ENCODE measurements at places on chromosomes 7 and 10. TPM values are rescaled to one million over a fixed set of nuclear protein-coding genes. Genes with fewer than 3 reads are reported as not detected.

DNA sequence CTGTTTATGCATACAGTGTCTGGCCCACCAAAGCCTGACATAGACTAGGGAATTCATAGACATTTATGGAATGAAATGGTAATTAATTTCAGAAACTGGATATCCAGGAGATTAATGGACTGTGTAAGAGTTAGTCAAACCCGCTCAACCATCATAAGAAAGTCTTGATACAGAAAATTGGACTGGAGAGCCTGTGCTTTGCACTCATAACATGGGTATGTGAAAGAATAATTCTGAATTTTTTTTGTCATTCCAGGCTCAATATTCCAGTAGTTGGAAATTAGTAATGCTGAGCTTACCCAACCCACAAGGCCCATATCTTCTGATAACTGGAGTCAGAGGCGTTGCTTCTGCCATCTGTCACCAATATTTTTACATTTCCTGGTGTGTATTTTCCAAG lies 799.7 kb upstream of the IGFBP3 start:
- no peak for DNase-seq

DNA sequence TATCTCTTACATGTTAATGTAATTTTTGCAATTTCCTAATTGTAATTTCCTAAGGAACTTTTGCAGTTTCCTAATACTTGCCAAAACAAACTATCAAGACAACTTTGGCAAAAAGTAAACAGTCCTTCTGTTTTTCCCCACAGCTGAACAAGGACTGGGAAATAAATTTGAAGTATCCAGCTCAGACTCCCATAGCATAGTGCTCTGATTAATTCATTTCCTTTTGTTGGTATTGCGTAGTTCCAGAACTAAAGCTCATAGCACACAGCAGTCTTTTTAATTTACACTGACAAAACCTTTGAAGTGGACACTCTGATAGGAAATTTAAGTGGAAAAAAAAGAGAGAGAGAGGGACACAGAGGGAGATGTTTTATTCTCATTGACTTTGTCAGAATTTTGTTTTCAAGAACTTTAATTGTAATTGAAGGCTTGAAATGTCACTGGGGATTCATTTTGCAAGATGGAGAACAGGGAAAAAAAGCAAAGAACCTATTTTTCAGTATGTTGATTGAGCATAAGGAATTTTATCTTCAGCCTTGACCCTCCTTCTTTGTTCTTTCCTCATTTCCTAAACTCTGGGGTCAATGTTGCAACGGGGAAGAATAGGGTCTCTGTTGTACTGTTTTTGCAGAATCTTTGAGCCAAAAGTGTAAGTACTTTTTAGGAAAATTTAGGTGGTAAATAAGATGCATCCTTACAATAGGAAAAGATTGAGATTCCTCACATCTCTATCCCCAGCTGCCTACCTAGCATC lies 232.2 kb upstream of the NPSR1 start:
- no peak for DNase-seq

The UCMA gene
- not detected for total RNA-seq

The FAM25G gene
- not detected for total RNA-seq

DNA sequence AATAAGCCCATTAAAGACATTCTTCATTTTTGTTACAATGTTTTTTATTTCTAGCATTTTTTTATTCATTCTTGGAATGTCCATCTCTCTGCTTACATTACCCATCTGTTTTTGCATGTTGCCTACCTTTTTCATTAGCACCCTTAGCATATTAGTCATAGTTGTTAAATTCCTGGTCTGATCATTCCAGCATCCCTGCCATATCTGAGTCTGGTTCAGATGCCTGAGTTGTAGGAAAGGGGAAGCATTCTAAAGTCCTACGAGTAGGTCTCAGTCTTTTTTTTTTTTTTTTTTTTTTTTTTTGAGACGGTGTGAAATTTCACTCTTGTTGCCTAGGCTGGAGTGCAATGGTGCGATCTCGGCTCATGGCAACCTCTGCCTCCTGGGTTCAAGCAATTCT lies 19.7 kb upstream of the NRF1 start:
- no peak for DNase-seq

DNA sequence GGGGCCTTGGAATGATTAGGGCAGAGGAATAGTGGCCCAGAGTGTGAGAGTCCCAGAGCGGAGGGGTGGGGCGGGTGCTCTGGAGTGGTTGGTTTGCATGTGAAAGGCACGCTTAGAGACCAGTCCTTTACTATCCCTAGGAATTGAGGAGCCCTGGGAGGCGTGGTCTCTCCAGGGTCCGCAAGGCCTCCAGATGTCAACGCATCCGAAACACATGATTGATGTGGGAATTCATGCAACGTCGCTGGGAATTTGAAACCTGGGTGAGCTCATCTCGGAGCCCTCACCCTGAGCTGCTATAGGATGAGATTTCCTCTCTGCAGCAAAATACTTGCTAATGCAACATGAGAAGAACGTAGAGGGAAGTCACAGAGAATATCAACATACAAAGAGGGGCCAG lies 51.2 kb downstream of the NPTX2 start:
- no peak for DNase-seq

- no peak for DNase-seq
Observed at GRCh38 chr10:11563936-11564335, 47.5 kb downstream of the USP6NL start.

DNA sequence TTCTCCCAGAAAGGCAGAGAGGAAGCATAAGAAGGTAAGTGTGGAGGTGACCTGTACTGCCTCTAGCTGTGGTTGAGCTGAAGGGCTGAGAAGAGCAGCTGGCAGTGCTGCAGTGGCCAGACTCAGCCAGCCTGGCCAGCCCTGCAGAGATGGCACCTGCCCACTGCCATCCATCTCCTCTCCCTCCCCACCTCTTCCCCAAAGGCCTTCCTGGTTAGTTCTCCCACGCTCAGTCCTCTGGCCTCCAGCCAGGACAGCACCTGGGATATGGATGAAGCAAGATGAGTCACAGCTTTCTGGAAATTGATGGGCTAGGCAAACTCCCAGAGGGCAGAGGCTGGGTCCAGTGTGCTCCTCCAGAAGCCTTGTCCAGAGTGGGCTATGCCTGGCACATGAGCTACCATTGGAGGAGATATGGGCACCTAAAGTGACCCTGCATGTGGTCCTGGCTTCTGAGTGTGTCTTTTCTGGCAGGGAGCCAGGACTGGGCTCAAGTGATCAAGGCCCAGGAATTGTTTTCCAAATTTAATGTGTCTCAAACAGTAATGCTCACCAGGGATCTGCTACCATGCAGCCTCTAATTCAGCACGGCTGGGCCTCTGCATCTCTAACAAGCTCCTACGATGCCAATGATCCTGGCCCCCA lies 81.0 kb upstream of the CACUL1 start:
- no peak for DNase-seq

- DNase-seq, result no peak
Observed at GRCh38 chr10:89846786-89847185, 145.4 kb downstream of the KIF20B start.

GRCh38 chr10:19097151-19097550 lies 48.5 kb downstream of the MALRD1 start:
- no peak for DNase-seq

The LSM5 gene
- 34.1 TPM for total RNA-seq

- DNase-seq, result no peak
Observed at GRCh38 chr7:122303531-122304318, 825 bp downstream of the FEZF1 start.

- DNase-seq, result no peak
Observed at GRCh38 chr7:129990403-129991192, 37.8 kb upstream of the UBE2H start.

The DPCD gene
- total RNA-seq, result 13.9 TPM

- no peak for DNase-seq
Observed at GRCh38 chr7:137741443-137741842, 105.3 kb downstream of the DGKI start.
